Breast epithelium (tissue), 4 donors: ENCODE measurements at places on chromosomes 2 and 18.

DNA sequence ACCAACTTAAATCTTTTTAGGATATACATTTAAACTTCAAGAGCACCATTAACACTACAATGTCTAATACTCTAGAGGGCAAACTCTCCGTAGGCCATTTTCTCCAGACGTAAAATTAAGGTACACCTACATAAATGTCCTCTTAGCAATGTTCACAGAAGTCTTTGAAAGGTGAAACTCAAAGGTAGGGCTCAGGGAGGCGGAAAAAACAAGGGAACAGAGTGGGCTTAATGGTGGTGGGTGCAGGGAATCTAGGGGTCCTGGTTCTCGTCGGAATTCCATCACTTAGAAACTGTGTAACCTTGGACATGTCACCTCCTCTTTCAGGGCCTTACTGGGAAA, 668 bp downstream of the NFU1 start:
- no peaks in the 10 kb centered on the region for H3K4me1 ChIP-seq
- H3K36me3 ChIP-seq, result no peaks in the 10 kb centered on the region
- DNase-seq, result no peak
- H3K27me3 ChIP-seq, result no peaks in the 10 kb centered on the region
- H3K4me3 ChIP-seq, result peak overlapping the region; percentile 74

DNA sequence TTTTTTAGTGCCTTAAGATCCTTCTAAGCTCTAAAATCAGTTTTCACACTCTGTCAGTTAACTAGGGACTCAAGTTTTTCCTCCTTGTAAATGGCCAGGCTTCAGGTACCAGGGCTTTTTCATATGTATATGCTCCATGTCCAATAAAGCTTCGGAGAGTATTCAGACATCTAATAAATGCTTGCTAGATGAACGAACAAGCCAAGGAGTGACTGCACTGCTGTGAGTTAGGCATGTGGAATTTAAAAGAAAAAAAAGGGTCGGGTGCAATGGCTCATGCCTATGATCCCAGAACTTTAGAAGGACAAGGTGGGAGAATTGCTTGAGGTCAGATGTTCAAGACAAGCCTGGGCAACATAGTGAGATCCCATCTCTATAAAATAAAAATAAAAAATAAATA, 81.9 kb downstream of the CDH2 start:
- no peaks in the 10 kb centered on the region for H3K27me3 ChIP-seq
- no peak overlapping the region for H3K27ac ChIP-seq
- H3K36me3 ChIP-seq, result no peaks in the 10 kb centered on the region
- DNase-seq, result no peak
- no peak overlapping the region for H3K4me3 ChIP-seq
- no peaks in the 10 kb centered on the region for H3K4me1 ChIP-seq

GRCh38 chr18:3931542-3932112, 481.7 kb downstream of the TGIF1 start:
- no peaks in the 10 kb centered on the region for H3K27me3 ChIP-seq
- DNase-seq, result no peak
- no peak overlapping the region for H3K27ac ChIP-seq
- H3K4me1 ChIP-seq, result no peaks in the 10 kb centered on the region
- H3K36me3 ChIP-seq, result no peaks in the 10 kb centered on the region

DNA sequence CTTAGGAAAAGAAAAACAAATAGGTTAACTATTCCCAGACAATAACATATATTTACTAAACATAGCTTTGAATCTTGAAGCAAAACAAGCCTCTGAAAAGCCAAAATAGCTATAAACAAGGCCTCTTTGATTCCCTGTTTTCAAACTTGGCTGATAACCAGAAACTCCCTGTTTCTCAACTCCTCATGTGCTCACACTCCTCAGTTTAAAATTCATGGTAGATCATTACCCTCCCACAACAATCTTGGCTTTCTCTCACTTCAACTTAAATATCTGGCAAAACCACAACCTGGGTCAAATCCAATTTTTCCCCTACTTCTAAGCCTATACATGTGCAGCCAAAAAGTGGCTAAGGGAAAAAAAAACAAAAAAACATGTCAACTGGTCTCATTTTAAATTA, 15.6 kb downstream of the SUCLG1 start:
- peak overlapping the region; percentile 48 for H3K27ac ChIP-seq
- DNase-seq, result no peak
- no peak overlapping the region for H3K4me3 ChIP-seq

GRCh38 chr2:214648520-214648919, 161.0 kb downstream of the BARD1 start:
- H3K27me3 ChIP-seq, result no peaks in the 10 kb centered on the region
- H3K36me3 ChIP-seq, result no peaks in the 10 kb centered on the region
- DNase-seq, result no peak

DNA sequence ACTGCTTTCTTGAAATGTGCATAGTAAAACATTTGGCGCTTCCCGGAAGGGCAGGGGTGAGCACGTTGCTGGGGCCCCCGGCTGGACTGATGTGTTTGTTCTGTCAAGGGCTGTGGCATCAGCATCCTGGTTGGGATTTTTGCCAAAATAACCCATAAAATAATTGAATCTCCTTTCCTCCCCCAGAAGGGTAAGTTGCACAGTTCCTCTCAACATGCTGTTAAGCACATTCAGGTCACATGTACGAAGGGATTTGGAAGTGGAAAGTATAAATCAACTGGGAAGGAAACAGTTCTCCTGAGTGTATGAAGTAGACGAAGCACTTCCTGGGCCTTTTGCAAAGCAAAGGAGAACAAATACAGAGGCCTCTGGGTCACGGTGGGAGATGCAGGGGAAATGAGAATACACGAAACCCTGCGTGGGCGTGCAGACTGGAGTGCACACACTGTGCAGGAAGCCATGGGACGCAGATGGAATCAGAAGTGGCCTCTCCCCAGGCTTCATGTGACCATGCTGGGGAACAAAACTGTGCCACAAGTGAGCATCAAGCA, 183.9 kb downstream of the LPIN1 start:
- no peaks in the 10 kb centered on the region for H3K27me3 ChIP-seq
- no peak overlapping the region for H3K4me3 ChIP-seq
- DNase-seq, result no peak
- H3K4me1 ChIP-seq, result no peaks in the 10 kb centered on the region
- H3K27ac ChIP-seq, result no peak overlapping the region

DNA sequence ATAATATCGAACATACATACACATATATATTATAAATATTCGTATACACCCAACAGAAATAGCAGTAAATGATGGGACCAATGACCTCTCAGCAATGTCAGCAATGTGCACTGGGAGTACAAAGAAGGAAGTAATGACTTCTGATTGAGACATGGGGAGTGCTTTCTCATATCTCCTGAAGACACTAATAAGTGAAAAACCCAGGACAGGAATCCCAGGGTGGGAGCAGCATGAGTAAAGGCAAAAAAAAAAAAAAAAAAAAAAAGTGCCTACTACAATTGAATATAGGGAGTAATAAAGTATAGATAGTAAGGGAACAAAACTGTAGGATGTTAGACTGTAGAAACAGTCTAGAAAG, 491.3 kb downstream of the IRS1 start:
- no peaks in the 10 kb centered on the region for H3K27me3 ChIP-seq
- no peak for DNase-seq
- no peaks in the 10 kb centered on the region for H3K4me1 ChIP-seq
- H3K27ac ChIP-seq, result no peak overlapping the region
- H3K4me3 ChIP-seq, result no peak overlapping the region

- no peaks in the 10 kb centered on the region for H3K4me1 ChIP-seq
- H3K27ac ChIP-seq, result no peak overlapping the region
- H3K27me3 ChIP-seq, result no peaks in the 10 kb centered on the region
- H3K36me3 ChIP-seq, result no peaks in the 10 kb centered on the region
- H3K4me3 ChIP-seq, result no peak overlapping the region
These were observed 82.0 kb downstream of the MREG start for GRCh38 chr2:215931256-215931903.

- no peak within 1 kb of the TSS for H3K27ac ChIP-seq
- peaks cover 38% of the 10 kb centered on the region for H3K27me3 ChIP-seq
- no peaks in the 10 kb centered on the region for H3K4me1 ChIP-seq
- no peak for DNase-seq
- no peaks in the 10 kb centered on the region for H3K36me3 ChIP-seq
These were observed at the start of gene GALNT13 for GRCh38 chr2:153871231-153872221. Gene GALNT13 (plus strand): TSS chr2:153871922.

GRCh38 chr2:19365126-19365525, 6.7 kb upstream of the OSR1 start:
- no peaks in the 10 kb centered on the region for H3K4me1 ChIP-seq
- no peak overlapping the region for H3K27ac ChIP-seq
- H3K36me3 ChIP-seq, result no peaks in the 10 kb centered on the region
- DNase-seq, result no peak

GRCh38 chr2:29246383-29247300, 131.4 kb downstream of the CLIP4 start:
- no peak for DNase-seq
- H3K36me3 ChIP-seq, result no peaks in the 10 kb centered on the region
- H3K27me3 ChIP-seq, result no peaks in the 10 kb centered on the region
- no peak overlapping the region for H3K27ac ChIP-seq

DNA sequence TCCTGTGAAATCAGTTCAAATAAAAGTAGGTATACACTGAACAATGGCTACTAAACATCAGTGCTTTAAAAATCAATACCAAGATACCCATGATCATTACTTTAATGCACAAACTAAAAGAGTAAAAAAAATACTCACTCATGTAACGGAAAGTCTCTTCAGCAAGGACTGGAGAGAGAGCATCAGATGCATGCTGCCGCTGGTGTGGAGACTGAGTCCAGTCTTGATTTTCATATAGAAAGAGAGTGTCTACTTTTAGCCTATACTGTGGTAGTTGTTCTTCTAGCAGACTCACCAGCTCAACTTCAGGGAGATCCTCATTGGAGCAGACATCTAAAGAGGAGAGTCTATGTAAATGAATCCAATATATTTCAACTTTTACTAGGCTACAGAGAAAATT, 44.0 kb downstream of the TRAK2 start:
- no peak overlapping the region for H3K27ac ChIP-seq
- H3K4me3 ChIP-seq, result no peak overlapping the region
- no peak for DNase-seq
- H3K4me1 ChIP-seq, result peaks cover 22% of the 10 kb centered on the region
- H3K27me3 ChIP-seq, result no peaks in the 10 kb centered on the region

DNA sequence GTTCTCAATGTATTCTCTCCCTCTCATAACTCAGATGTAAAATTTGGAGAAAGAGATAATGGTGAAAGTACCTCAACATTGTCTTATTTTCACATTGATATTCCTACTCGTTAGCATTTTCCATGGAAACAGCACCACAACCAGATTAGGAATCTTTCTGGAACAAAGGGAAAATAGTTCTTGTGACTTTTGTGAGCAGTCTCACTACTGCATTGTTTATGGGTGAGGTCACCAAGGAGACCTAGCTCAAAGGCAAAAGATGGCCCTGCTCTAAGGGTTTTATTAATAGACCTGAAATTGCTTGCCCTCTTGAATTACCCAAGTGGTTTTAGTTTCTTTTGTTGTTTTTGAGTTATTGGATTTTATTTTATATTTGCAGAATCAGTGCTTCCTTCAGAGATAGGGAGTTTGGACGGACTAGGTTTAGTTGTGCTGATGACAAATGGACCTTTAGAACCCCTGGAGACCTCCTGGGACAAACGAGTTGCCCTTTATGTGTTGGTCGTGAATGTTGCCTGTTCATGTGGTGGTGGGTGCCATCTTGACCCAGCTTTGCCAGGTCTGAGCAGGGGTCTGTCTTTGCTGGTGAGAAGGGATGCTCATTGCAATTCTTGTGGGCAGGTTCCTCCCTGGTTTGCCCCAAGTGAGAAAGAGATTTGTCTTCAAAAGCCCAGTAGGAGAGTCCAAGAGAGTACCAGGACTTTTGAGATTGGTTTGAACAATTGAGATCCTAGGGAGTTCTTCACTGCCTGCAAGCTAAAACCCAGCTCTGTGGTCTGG, 58.1 kb downstream of the INPP4A start:
- H3K36me3 ChIP-seq, result no peaks in the 10 kb centered on the region
- peaks cover 9% of the 10 kb centered on the region for H3K4me1 ChIP-seq
- no peak for DNase-seq
- no peak overlapping the region for H3K4me3 ChIP-seq

- H3K4me3 ChIP-seq, result no peak overlapping the region
- H3K27ac ChIP-seq, result no peak overlapping the region
- H3K36me3 ChIP-seq, result no peaks in the 10 kb centered on the region
- H3K27me3 ChIP-seq, result no peaks in the 10 kb centered on the region
These were observed 167.3 kb downstream of the NYAP2 start for GRCh38 chr2:225566798-225567197.

- peak; percentile 68 for DNase-seq
- H3K27ac ChIP-seq, result peak overlapping the region; percentile 86
- H3K4me1 ChIP-seq, result no peaks in the 10 kb centered on the region
- no peaks in the 10 kb centered on the region for H3K27me3 ChIP-seq
These were observed 153.2 kb downstream of the NEDD4L start for GRCh38 chr18:58196881-58197872.

DNA sequence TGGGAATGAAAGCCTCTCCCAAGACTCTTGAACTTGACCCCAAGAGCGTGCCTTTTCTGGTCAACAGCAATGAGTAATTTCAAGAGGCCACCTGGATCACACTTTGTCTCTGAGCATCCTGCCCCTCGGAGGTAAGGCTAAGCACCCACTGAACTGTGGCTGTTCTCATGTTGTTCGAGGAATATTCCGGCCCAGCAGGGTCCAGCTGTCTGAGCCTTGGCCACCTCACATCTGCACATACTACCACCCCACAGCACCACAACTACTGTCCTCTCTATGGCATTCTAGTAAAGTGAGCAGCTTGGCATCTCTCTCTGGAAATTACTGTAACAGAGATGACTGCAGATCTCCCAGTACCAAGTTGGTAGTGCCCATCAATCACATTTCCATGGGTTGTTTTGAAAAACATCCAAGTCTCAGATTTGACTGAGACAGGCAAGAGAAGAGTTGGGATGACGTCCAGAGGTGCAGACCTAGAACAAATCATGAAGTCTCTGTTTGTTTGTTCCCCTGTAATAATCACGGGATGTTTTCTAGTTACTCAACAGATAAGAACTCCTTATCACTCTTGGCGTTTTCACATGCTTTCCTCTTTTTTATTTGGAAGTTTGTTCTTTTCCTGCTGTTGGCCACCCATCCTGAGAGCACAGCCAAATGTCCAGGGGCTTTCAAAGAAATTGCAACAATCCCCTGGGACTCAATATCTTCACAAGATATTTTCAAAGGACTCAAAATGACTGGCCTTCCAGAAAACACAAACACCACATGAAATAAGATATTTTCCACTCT, 336.0 kb upstream of the TNP1 start:
- no peaks in the 10 kb centered on the region for H3K27me3 ChIP-seq
- no peak overlapping the region for H3K4me3 ChIP-seq
- no peaks in the 10 kb centered on the region for H3K36me3 ChIP-seq
- no peak overlapping the region for H3K27ac ChIP-seq
- no peak for DNase-seq

GRCh38 chr2:8402222-8402621, 279.6 kb upstream of the ID2 start:
- H3K4me3 ChIP-seq, result no peak overlapping the region
- H3K27me3 ChIP-seq, result no peaks in the 10 kb centered on the region
- DNase-seq, result no peak
- no peaks in the 10 kb centered on the region for H3K36me3 ChIP-seq
- H3K4me1 ChIP-seq, result no peaks in the 10 kb centered on the region

DNA sequence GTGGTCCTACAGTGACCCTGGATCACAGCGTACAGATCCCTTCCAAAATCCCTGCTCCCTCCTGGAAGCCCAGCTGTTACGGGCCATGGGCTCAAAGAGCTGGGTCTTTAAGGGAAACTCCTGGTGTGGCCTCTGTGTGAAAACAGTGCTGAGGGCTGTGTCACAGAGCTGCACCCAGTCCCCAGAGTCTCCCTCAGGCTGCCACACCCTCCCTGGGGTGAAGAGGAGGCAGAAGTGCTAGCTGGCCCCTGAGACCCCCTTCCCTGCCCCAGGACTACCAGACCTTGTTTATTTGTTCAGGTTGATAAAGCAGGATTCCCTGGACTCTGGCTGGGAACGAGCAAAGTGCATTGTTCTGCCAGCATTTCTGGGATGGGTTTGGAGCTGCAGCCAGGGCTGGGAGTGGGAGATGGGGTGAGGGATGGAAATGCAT, 7.7 kb downstream of the ATOH8 start:
- no peaks in the 10 kb centered on the region for H3K27me3 ChIP-seq
- no peak overlapping the region for H3K4me3 ChIP-seq
